HuH-7.5 (cell line): ENCODE measurements at places on chromosomes 3 and 15.

DNA sequence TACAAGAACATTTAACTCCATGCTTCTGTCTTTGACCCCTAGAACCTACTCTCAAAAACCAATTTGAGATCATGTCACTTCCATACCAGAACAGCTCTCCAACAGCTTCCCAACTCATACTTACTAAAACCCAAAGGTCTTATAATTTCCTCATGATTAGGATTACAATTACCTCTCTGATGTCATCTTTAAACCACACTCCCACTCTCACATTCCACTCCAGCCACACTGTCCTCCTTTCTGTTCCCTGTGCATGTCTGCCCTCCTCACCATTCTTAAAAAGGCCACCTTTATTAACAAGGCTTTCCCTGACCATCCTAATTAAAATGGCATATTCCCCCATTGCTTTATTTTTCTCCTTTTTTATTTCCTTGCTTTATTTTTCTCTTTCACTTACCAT lies 18.9 kb downstream of the PHC3 start:
- DNase-seq, result no peak

DNA sequence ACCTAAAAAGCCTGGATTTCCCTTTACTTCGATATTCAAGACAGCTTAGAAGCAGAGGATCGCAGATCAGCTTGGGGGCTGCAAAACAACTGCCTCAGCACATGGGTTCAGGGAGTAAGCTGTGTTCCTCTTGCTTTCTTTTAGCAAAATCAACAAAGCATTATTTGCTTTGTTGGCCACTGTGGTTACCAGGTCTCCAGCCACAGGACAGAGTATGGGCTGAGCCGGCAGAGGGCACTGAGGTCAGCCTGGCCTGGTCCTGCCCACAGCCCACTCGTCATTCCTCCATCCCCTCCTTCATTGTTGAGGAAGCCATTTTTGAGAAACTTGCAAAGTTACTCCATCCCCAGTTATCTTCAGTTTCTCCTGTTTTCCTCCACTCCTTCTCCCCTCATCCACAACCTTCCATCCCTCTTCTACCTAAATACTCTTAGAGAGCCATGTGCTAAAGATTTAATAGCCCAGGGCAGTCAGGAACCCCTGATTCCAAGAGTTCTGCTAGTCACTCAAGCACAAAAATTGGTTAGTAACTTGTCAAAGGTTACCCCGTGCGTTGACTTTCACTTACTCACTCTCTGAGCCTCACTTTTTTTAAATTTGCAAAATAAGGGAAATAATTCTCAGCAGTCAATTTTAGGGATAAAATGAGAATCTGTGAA lies 60.0 kb upstream of the HES1 start:
- DNase-seq, result peak; percentile 86

GRCh38 chr3:60081381-60082095 lies 1031.7 kb upstream of the CFAP20DC start:
- no peak for DNase-seq

DNA sequence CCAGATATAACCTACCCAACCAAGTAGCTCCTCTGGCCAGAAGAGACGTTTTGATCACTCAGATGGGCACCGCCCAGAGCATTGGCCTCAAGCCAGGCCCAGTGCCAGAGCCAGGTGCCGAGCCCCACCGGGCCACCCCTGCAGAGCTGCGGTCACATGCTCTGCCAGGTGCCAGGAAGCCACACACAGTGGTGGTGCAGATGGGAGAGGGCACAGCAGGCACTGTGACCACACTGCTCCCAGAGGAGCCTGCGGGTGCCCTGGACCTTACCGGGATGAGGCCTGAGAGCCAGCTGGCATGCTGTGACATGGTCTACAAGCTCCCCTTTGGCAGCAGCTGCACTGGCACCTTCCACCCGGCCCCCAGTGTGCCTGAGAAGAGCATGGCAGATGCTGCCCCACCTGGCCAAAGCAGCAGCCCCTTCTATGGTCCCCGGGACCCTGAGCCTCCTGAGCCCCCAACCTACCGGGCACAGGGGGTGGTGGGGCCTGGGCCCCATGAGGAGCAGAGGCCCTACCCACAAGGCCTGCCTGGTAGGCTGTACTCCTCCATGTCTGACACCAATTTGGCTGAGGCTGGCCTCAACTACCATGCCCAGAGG lies 19.1 kb upstream of the APEH start:
- DNase-seq, result no peak

DNA sequence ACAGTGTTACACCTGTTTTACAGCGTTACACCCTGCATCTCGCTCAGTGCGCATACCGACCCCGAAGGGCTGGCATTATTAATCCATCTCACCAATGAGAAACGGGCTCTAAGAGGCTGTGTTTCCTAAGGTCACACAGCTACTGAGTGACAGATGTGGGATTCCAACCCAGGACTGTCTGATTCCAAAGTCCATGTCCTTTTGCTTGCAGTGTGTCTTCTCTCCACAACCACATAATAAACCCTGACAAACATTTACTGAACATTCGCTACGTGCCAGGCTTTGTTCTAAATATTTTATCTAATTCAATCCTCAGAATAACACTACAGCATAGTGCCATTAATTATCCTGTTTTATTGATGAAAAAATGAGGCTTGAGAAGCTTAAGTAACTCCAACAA lies 79.1 kb downstream of the RAB11A start:
- peak; percentile 44 for DNase-seq
